ENCODE measurements at places on chromosomes 16 and 17.

- DNase-seq: no peak
Measured at GRCh38 chr17:2723997-2724783, 12.6 kb upstream of the CLUH start.

DNA sequence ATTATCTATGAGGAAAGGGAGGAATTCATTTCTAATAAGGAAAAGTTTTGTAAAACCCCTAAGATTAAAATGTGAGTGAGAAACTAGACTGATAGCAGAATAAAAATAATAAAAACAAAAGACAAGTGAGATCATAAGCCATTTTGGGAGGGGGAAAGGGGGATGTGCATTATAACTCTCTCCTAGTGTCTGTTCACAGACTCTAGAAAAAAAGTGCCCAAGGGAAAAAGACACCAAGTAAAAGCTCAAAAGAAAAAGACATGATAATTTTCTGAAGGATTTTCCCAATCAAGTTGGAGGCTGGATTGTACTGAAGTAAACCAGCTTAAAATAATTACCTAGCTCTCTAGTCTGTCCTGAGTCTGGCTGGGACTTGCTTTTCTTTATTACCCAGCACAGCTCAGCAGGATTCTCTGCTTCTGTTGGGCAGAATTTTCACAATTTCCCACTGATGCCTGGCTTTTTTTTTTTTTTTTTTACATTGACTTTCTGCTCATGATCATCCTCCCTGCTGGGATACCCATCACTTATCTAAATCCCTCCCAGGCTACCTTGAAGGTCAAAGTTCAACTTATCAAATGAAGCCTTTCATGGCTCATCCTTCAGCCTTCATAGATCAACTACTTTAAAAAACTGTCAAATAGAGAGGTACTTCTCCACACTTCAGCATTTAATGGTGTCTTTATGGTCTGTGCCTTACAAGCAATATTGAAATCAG, 124.2 kb upstream of the KCNJ16 start:
- DNase-seq: no peak

DNA sequence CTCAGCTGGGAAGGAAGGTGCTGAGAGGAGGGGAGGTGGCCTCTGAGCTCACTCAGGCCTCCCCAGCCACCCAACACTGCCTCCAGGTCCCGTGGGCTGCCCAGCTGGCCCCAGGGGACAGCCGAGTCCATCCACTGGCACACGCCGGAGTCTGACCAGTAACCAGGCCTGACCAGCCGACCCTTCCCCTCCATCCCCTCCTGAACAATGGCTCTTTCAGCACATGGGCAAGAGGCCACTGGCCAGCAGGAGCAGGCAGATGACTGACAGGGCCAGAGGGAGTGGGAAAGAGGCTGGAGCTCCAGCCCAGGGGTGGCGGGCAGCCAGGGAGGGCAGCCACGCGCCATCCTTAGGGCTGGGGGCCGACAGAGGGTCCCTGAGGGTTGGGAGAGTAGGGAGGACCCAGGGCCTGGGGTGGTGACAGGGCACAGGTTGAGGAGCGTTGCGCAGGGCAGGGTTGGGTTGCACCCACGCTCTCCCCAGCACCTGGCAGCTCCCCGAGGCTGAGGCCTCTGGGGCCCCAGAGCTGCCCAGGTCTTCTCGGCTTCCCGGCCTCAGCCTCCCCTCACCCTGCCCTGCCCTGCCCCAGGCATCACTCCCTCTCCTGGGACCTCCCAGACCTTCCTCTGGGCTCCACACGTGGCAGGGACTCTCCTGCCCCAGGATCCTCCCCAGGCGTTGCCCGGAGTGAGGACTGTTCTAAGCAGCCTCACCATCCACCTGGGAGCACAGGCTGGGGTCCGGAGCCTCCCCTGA, 20.2 kb upstream of the SLC38A10 start:
- DNase-seq: no peak

GRCh38 chr16:57146735-57147134, 39.1 kb downstream of the PSME3IP1 start:
- DNase-seq: no peak

DNA sequence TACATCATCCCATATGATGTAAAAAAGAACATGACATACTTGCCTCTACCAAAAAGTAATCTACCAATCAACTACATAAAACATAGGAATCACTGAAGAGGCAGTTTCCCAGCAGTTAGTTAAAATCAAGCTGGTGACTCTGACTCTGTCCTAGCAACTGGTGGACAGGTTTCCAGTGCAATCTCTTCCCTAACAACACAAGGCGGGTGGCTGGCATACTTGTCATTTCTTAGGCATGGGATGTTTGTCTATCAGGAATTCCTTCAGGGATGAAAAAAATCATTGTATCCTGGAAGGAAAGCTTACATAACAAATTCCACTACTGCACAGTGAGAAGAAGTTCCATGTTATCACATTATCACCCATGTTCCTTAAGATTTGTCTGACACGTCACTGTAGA, 50.9 kb downstream of the HELZ start:
- no peak for DNase-seq

DNA sequence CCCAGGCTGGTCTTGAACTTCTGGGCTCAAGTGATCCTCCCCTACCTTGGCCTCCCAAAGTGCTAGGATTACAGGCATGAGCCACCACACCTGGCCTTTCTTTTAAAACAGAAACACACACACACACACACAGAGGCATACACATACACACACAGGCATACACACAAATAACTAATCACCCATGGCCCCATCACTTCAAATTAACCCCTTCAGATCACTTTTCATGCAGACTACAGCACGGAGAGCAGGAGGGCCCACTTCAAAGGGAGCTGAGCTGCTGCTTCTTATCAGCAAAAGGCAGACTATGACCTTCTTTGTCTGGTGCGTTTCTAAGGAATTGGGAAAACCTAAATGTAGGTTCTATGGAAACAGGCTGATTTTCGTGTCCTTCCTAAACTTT, 1.9 kb downstream of the CLCN7 start:
- no peak for DNase-seq

- no peak for DNase-seq
Measured at GRCh38 chr16:85418978-85419491, 194.1 kb upstream of the GSE1 start.

GRCh38 chr17:63696381-63696961, 3.5 kb downstream of the LIMD2 start:
- DNase-seq: peak; percentile 40

GRCh38 chr16:8819411-8820034, 21.9 kb downstream of the PMM2 start:
- DNase-seq: no peak

- DNase-seq: no peak
Measured at GRCh38 chr17:43411749-43412148, 13.0 kb downstream of the ARL4D start.

GRCh38 chr17:39096508-39097149, 54.8 kb downstream of the PLXDC1 start:
- no peak for DNase-seq

GRCh38 chr16:64417711-64418227, 704.1 kb downstream of the CDH11 start:
- no peak for DNase-seq

- no peak for DNase-seq
Measured at GRCh38 chr17:75411328-75412067, 6.0 kb upstream of the GRB2 start.

GRCh38 chr17:66468241-66469087, 166.1 kb downstream of the PRKCA start:
- no peak for DNase-seq

DNA sequence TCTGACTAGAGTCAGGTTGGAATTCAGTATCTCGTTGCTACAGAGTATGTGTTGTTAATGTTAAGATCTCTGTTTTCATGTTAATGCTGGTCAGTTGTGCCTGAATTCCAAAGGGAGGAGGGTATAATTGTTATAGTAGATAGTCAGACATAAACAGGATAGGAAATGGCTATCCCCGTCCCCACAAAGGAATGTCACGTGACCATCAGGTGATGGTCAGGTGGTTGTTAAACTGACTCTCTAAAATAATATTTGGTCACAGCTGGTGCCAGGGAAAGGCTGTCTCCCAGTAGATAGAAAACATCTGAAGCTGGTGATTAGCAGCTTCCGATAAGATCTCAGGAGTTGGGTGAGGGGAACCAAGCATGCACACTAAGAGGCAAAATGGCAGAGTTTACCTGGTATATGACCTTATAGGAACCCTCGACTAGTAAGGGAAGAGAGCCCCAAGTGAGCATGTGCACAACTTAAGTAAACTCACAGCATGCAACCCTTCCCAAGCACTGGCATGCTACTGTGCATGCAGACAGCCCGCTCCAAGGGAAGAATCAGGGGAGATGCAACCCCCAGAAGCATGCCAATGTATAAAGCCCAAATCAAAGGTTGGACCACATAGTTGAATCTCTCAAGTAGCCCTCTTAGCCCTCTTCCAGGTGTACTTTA, 27.4 kb upstream of the SLC6A2 start:
- no peak for DNase-seq
